ENCODE measurements at places on chromosomes 5 and 9. TPM values are rescaled to one million over a fixed set of nuclear protein-coding genes. Genes with fewer than 3 reads are reported as not detected.

Gene INSL4
- not detected for total RNA-seq

DNA sequence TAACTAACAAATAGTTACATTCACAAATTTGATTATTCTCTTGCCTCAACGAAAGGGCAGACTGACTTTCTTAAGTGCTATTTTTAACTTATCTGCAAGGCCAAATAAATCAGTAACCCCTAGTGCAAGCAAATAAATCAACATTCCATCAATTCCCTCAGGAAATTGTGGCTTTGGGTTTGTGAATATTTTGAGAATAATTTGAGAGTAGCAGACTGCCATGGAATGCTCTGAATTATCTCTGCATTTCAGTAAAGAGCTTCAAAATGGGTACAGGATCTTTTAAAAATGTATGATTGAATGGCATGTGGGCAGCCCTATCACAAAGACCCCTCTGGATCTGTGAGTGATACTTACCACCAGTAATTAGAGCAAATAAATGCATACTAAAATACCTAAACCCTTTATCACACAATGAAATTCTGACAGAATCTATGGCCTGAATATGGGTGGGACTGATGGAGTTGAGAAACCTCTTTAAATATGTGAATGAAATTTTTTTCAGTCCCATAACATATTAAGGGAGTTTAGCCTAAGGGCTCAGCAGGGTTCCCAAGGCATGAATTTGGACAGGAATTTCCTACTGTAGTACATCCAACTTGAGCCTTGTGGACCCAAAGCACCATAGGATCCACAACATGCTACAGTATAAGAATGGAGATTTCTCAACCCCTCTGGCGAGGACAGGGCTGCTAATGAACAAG is 92.5 kb upstream of the ITGA2 start:
- no peak for DNase-seq

GRCh38 chr9:134359493-134360179 is 33.4 kb downstream of the RXRA start:
- no peak for DNase-seq

DNA sequence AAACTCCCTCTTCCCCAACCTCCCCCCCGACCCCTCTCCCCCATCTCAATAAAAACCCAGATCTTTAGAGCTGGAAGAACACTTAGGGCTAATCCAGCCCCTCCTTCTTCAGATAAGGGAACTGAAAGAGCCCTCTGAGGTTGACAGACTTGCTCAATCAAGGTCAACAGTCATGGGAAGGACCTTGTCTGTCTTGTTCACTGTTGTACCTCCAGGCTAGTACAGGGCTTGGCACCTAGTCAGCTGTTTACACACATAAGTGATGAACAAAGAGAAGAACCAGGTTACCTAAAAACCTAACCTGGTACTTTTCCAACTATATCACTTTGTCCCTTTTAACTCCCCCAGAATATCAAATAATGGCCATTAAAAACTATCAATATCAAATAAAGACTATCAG is 2.4 kb downstream of the TTC39B start:
- DNase-seq, result no peak

DNA sequence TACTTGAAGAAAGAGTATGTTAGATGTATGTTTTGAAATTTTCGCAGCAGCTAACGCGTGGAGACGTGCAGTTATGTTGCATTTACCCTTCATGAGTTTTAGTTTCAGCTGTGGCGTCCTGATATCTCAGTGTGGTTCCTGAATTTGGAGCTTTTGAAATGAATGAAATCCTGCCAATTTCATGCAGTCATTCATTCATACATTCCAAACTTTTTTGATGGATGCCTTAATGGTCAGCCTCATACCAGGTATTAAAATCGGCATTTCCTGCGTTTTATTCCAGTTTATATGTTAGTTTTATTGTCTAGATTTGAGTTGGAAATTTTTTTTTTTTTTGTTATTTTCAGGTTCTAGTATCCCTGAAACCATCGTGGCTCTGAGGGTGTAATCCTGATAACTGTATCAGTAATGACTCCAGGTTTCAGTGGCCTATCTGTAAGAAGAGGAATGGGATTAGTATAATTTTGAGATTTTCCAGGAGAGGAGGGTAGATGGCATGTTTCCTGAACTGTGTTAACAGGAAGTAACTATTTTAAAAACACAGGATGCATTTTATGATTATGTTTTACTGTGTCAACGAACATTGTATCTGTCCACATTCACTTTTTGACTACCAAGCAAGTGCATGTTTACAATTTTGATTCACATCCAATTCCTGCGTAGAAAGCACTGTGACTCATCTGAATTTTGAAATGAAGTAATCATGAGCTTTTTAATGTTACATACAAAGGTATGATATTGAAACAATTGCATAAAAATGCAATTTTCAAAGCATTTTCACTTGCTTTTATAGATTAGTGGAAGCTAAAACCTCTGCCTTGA is 1.0 kb downstream of the FOCAD start:
- no peak for DNase-seq

DNA sequence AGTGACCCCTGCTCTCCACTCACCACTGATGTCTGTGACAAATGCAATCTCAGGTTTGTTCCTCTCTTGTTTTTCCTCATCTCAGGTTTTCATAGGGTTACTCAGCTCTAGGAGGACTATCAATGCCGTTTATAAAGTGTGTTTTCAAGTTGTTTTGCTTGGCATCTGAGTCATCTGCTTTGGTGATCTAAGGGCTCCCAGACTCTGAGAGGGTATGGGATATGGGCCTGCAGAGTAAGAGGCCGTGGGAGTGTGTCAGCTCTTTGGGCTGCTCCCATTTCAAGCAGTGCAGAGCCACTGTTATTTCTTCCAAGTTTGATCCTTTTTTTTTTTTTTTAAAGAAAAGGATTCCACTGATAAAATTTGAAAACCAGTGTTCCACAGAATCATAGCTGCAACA is 46.3 kb downstream of the NNT start:
- no peak for DNase-seq

Gene CCDC112
- 3.0 TPM for total RNA-seq

GRCh38 chr5:180494510-180495181 is 467 bp downstream of the CNOT6 start:
- peak; percentile 55 for DNase-seq

DNA sequence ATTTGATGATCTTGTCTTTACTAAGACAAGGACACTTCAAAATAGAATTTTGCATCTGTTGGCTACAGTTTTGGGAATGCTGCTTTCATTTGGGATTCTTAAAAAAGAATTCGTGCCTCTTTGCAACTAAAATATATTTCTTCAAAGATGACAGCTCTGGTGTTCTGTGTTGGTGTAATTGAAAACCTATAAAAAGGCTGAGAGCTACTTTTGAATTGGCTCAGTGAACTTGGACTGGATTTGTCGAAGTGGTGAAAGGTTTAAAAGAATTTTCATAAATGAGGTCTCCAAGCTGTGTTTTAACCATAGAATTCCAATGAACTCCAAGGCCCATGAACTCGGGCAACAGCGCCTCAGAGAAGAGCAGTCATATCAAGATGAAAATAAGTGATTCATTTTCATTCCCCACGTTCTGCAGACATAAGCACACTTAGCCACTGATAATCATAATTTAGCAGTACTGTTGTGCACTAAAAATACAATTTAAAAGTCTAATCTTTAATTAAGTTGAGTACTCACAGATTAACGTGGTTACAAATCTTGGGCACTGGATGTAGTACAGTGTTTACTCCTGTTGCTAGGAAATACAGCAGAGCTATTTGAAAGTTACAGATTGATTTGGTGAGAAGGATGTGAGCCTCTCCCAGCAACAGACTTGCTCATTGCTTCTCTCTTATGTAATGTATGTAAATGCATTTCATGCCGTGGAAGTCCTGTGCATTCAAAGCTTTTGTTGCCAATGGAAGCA is 10.9 kb downstream of the SNCAIP start:
- DNase-seq, result no peak

DNA sequence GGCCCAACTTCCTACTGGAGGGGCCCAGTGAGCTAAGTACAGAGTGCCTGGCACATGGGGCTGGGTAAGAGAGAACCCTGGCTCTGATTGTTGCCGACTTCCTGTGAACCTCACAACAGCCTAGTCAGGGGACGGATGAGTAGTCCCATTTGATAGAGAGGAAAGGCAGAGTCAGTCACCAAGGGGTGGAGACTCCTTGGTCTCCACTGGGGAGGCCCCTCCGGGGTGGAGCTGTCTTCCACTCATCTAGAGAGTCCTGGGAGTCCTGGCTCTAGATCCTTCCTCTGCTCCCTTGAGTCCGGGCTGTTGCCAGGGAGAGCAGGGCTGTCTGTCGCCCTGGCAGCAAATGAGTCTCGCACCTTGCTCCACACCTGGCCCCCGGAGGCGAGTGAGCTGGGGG is 8.0 kb downstream of the GRK6 start:
- no peak for DNase-seq

DNA sequence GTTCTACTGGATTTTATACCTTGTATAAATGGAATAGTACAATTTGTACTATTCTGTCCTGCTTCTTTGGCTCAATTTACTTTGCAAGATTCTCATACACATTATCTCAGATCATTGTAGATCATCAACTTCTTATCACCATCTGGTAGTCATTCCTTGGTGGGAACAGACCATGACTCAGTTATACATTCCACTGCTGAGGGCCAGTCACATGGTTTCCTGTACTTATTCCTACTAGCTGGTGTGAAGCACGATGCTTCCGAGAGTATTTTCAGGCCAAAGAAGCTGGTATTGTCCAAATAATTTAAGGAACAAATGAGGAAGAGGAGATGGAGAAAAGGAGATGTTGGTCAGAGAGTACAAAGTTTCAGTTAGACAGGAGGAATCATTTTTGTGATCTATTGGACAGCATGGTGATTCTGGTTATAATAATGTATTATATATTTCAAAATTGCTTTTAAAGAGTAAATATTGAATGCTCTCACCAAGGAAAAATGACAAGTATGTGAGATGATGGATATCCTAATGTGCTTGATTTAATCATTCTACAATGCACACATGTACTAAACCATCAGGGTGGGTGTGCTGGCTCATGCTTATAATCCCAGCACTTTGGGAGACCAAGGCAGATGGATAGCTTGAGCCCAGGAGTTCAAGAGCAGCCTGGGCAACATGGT is 124.1 kb downstream of the SYK start:
- DNase-seq, result no peak

Data from left cardiac atrium (tissue), 4 donors.